Endothelial cell of umbilical vein (primary cell): ENCODE measurements at places on chromosomes 1 and 21. TPM values are rescaled to one million over a fixed set of nuclear protein-coding genes. Genes with fewer than 3 reads are reported as not detected.

DNA sequence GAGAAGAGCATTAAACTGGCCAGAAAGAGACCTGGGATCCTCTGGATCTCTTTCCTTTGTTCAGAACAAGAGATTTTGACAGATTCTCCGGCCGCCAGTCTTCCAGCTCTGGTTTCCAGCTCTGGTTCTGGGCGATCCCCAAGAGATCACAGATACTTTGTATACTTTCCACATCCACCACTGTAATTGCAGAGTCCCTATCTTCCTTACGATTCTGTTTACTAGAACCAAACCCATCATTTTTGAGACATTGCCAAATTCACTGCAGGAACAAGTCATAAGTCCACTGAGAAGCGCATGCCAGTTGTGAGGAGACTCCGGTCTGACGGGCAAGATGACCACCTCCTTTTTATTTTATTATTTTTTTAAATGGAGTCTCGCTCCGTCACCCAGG is 505.2 kb downstream of the SMYD3 start:
- H3K4me1 ChIP-seq: no peaks in the 10 kb centered on the region
- H3K27ac ChIP-seq: no peak overlapping the region
- no peak for DNase-seq
- H3K27me3 ChIP-seq: no peaks in the 10 kb centered on the region
- no peaks in the 10 kb centered on the region for H3K36me3 ChIP-seq

DNA sequence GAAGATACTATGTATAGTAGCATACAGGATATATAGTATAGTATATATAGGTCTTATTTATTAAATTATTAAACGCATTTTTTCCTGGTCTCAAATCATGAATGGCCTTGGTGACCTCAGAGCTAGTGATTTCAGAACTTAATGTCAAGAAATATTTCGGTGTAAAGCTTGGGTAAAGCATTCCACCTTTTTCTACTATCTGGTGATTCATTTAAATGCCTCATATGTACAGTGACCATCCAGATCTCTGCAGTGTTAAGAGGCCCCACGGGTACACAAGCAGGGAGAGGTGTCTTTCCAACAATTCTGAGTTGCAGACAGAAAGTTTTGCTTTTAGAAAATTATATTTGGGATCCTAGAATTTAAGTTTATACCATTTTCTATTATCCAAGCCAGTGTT is 626.5 kb downstream of the PTPRC start:
- H3K4me1 ChIP-seq: no peaks in the 10 kb centered on the region
- no peak overlapping the region for H3K4me3 ChIP-seq
- no peaks in the 10 kb centered on the region for H3K36me3 ChIP-seq
- no peak for DNase-seq
- no peaks in the 10 kb centered on the region for H3K27me3 ChIP-seq

GRCh38 chr1:213600879-213601278 is 386.9 kb upstream of the PROX1 start:
- H3K4me1 ChIP-seq: no peaks in the 10 kb centered on the region
- no peak for DNase-seq
- no peaks in the 10 kb centered on the region for H3K36me3 ChIP-seq
- no peaks in the 10 kb centered on the region for H3K27me3 ChIP-seq
- no peak overlapping the region for H3K4me3 ChIP-seq

DNA sequence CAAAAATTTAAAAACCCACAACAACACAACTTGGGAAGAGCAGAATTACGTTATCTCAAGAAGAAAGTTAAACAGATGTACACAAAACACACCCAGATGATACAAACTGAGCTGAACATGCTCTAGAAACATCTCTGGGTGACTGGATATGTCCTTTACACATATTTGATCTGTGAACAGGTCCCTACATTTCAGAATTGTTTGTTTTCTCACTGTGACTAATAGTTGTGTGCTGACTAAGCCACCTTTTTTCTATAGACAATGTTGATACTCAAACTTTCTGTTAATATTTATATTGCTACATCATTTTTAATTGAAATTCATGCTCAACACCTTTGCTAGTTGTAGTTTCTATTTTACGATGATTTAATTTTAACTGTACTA is 1.0 kb upstream of the F11R start:
- no peak for DNase-seq
- no peak overlapping the region for H3K27ac ChIP-seq
- no peaks in the 10 kb centered on the region for H3K27me3 ChIP-seq
- H3K4me1 ChIP-seq: peaks cover 36% of the 10 kb centered on the region

The RIPK4 gene
- total RNA-seq: not detected in 2 replicates

The TMEM51 gene
- total RNA-seq: 10.5 and 13.7 TPM in 2 replicates

- no peak overlapping the region for H3K4me3 ChIP-seq
- H3K4me1 ChIP-seq: no peaks in the 10 kb centered on the region
- H3K36me3 ChIP-seq: no peaks in the 10 kb centered on the region
Observed at GRCh38 chr1:39590546-39590945, 14.0 kb upstream of the PABPC4 start.

DNA sequence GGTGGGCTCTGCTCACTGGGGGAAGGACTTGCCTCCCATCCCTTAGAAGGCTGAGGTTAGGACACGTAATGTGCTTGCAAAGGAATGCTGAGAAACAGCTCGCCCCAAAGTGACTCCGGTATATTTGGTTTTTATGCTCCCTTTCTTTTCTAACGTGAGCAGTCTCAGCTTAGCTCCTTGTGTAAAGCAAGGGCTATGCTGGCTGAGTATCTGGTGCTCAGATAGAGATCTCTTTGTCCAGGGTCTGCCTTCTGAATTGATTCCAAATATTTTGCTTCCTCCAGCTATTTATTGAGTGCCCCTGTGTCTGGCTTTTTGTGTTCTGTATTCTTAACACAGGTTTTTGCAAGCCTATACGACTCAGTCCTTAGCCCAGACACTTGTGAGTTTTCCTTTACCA is 94.5 kb upstream of the ARTN start:
- peaks cover 5% of the 10 kb centered on the region for H3K36me3 ChIP-seq
- no peak overlapping the region for H3K4me3 ChIP-seq
- H3K27me3 ChIP-seq: no peaks in the 10 kb centered on the region
- H3K27ac ChIP-seq: no peak overlapping the region
- no peak for DNase-seq

The DONSON gene
- total RNA-seq: 25.7 and 29.4 TPM in 2 replicates

DNA sequence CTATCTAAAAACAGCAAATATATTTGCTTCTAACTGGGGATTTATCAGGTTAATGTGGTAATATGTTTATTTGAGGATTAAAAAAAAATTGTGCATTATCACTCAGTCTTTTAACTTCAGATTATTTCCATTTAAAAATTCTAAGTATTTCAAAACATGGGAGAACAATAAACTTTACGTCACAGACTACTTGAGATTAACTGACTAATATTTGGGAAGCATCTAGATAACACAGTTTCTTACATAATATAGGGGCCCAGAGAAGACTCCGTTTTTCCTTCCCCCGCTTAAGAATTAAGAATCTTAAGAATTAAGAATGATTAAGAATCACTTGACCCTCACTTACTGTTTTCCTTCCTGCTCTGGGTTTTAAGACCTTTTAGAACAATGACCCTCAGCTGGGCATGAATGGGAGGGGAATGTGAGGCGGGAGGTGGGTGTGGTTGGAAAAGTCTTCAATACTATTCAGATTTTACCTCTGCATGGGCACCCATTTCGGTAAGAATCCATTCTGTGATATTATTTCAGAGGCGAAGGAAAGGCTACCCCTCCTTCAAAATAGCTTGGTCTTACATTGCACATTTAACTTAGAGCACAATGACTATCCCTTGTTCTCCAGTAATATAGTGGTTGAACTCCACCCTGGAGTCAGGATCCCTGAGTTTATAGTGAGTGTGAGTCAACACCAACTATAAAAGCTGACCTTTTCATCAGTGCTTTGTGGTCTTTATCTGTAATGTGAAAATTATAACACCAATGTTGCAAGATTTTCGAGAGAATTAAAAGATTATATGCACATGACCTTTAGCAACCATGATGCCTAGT is 821.3 kb downstream of the USP25 start:
- H3K4me3 ChIP-seq: no peak overlapping the region
- no peaks in the 10 kb centered on the region for H3K36me3 ChIP-seq
- peak overlapping the region; percentile 71 for H3K27ac ChIP-seq
- peaks cover 41% of the 10 kb centered on the region for H3K4me1 ChIP-seq

DNA sequence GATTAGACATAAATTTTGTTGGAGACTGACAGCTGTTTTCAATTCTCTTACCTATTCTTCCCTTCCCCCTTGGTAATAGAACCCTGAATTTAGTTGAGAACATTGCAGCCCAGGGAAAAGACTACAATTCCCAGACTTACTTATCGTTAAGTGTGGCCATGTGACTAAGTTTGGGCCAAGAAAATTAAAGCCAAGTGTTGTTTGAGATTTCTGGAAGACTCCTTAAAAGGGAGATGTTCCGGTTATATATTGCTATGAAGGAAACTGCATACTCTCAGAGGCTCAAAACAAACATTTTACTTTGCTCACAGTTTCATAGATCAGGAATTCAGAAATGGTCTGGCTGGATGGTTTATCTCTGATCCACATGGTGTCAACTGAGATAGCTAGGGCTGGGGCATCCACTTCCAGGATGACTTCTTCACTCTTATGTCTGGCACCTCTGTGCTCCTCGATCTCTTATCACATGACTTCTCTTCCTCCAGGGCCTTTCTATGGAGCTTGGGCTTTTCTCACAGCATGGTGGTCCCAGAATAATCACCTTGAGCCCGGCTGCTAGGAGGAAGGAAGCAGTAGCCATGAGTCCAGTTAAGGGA is 22.4 kb upstream of the CD34 start:
- no peaks in the 10 kb centered on the region for H3K27me3 ChIP-seq
- peaks cover 17% of the 10 kb centered on the region for H3K4me1 ChIP-seq
- DNase-seq: no peak
- H3K27ac ChIP-seq: no peak overlapping the region
- H3K4me3 ChIP-seq: no peak overlapping the region
- H3K36me3 ChIP-seq: no peaks in the 10 kb centered on the region

The OR2L13 gene
- total RNA-seq: not detected in 2 replicates

DNA sequence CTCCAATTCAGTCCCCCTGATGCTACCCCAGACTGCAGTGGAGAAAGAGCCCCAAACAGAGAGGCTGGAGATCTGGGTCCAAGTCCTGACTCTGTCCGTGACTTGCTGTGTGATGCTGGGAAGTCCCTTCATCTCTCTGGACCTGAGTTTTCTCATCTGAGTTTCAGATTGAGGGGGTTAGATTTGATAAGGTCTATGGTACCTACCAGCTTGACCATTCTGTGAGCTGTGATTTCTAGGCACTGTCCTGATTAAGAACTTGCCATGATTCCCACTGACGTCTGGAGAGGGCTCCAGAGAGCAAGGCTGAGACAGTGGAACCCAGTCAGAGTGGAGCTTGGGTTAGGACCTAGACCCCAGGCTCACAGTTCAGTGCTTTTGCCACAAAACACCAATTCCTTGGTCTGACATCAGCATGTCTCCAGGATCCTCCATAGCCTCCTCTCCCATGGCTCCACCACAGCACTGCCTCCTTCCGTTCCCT is 43.8 kb upstream of the DMBX1 start:
- no peak overlapping the region for H3K4me3 ChIP-seq
- peaks cover 37% of the 10 kb centered on the region for H3K27me3 ChIP-seq
- H3K4me1 ChIP-seq: no peaks in the 10 kb centered on the region
- H3K27ac ChIP-seq: no peak overlapping the region

GRCh38 chr1:241762713-241763339 is 85.2 kb upstream of the EXO1 start:
- no peak overlapping the region for H3K27ac ChIP-seq
- no peak overlapping the region for H3K4me3 ChIP-seq
- H3K36me3 ChIP-seq: no peaks in the 10 kb centered on the region
- no peaks in the 10 kb centered on the region for H3K4me1 ChIP-seq
- no peaks in the 10 kb centered on the region for H3K27me3 ChIP-seq

The FAM131C gene
- 0.44 TPM in 1 of 2 replicates, not detected in the other for total RNA-seq

DNA sequence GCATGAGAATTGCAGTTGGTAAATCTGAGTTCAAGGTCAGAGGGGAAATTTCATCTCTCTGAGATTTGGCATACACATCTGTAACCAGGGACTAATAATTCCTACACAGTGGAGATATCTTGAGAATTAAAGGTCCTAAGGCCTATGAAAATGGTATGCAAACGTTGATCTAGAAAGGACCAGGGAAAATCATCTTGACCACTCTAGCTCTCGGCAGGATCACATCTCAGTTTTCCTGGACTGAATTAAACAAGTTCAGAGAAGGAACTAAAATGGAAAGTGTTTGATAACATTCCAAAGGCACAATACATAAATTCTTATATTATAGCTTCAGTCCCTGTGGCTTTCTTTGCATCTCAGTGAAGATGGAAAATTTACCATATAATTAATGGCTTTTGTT is 28.5 kb upstream of the SIPA1L2 start:
- H3K4me1 ChIP-seq: peaks cover 7% of the 10 kb centered on the region
- DNase-seq: no peak
- no peak overlapping the region for H3K4me3 ChIP-seq
- no peaks in the 10 kb centered on the region for H3K36me3 ChIP-seq
- no peaks in the 10 kb centered on the region for H3K27me3 ChIP-seq

DNA sequence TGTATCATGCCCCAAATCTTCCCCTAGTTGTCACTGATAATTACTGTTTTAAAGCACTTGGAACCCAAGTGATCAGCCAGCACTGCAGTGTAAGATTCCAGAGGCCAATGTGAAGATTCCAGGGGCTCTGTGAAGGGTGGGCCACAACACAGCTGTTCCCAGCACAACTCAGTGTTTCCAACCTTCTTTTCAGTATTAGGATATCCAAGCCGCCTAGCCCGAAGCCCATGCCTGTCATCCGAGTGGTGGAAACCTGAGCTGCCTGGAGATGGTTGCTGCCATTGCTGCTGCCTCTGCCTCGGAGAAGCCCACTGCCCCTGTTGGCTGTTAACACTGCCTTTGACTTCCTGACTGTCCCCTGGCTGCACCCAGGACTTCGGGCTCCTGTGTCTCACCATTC is 30.4 kb upstream of the SNX27 start:
- H3K36me3 ChIP-seq: no peaks in the 10 kb centered on the region
- H3K4me3 ChIP-seq: no peak overlapping the region
- no peak for DNase-seq
- H3K27me3 ChIP-seq: no peaks in the 10 kb centered on the region
- H3K4me1 ChIP-seq: no peaks in the 10 kb centered on the region
- H3K27ac ChIP-seq: no peak overlapping the region

DNA sequence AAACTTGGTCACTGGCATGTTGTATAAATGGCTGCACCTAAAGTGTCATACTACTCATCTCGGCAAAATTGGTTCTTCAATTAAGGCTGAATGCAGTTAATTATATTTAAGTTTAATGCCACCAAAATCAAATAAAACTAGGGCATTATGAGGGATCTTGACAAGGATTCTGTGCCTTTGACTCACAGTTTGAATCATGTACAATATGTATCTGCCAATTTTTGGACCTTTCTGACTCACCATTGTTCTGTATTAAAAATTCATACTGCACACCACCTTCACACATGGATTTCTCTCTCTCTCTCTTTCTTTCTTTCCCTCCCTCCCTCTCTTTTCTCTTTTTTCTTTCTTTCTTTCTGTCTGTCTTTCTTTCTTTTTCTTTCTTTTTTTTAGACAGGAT is 14.1 kb upstream of the STXBP3 start:
- H3K4me1 ChIP-seq: no peaks in the 10 kb centered on the region
- DNase-seq: no peak
- H3K27me3 ChIP-seq: peaks cover 3% of the 10 kb centered on the region
- H3K36me3 ChIP-seq: no peaks in the 10 kb centered on the region
- H3K27ac ChIP-seq: no peak overlapping the region
- no peak overlapping the region for H3K4me3 ChIP-seq

The CFHR1 gene
- not detected in 2 replicates for total RNA-seq
